CD4-positive, alpha-beta T cell treated with Interleukin-10 for 1 hour (primary cell): ENCODE measurements at places on chromosomes 16 and 17.

DNA sequence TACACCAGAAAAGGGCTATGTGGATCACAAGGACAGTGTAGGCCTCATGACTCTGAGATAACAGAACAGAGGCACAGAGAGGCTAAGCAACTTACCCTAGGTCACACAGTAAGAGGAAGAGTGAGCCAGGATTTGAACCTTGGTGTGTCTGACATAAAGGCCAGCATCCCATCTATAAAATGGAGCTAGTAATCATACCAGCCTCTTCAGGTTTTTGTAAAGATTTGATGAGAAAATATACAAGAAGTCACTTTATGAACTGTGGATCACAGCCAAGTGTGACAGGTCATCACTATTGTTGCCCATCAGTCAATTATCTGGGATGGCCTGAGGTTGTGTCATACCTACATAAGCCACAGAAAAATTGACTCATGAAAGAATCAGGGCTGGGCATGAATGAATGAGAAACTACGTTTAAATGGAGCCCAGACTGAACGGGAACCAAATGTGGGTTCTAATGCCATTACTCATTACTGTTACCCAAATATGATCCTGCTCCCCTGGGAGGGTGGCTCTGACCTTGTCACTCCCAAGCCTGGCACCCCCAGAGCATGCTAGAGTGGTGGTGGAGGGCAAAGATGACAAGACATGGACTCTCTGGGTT lies 21.0 kb downstream of the FBXO39 start:
- no peak for DNase-seq

GRCh38 chr17:28154214-28154613 lies 111.7 kb downstream of the NLK start:
- no peak for DNase-seq

DNA sequence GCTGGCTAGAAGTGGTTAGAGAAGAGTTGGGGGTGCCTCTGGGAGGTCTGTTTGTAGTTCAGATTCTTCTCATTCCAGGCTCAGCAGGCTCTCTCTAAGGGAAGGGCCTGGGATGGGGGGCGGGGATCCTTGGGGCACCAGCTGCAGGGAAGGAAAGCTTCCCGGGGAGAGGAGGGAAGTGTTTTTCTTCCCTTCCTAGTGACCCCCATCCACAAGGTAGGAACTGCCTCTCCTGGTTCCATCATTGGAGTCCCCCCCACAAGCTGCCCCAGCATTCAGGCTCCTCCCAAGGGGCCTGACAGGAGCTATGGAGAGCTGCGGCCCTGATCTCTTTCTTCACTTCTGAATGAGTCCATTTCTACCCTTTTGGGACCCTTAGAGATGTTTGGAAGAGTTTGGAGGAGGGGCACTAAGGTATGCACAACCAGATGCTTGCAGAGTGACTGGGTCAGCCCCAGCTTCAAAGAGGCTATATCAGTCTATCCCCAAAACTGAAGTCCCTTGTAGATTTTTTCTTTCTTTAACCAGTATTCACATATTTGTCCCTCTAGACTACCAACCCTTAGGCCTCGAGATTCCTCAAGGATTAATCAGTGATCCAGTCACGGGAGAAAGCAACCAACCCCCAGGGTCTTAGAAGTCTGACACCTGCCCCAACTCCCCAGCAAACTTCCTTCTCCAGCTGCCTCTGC lies 13.9 kb upstream of the FZD2 start:
- DNase-seq, result no peak

GRCh38 chr16:2286550-2286949 lies 18.6 kb upstream of the RNPS1 start:
- DNase-seq, result no peak

DNA sequence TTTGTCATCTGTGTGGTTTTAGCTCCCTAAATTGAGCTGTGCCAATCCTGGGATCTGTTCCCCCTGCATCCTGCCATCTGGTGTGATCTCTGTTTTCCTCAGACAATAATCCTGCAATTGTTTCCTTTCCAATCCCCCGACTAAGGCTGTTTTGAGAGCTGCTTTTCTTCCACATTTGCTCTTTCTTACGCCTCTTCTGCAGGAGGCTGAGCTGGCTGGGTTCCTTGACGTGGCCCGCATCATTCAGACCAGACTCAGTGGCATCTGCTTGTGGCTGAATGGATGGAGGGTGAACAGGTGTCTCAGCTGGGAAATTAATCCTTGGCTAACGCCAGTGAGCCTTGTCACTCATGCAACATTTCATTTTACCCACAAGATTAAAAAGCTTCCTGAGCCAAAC lies 9.8 kb upstream of the MED9 start:
- no peak for DNase-seq

GRCh38 chr17:58329810-58330537 lies 1.4 kb upstream of the TSPOAP1 start:
- DNase-seq, result peak; percentile 70

- no peak for DNase-seq
These were observed 1.8 kb downstream of the MAPT start for GRCh38 chr17:45895969-45896785.

GRCh38 chr17:74343526-74344284 lies 17.7 kb downstream of the KIF19 start:
- no peak for DNase-seq

DNA sequence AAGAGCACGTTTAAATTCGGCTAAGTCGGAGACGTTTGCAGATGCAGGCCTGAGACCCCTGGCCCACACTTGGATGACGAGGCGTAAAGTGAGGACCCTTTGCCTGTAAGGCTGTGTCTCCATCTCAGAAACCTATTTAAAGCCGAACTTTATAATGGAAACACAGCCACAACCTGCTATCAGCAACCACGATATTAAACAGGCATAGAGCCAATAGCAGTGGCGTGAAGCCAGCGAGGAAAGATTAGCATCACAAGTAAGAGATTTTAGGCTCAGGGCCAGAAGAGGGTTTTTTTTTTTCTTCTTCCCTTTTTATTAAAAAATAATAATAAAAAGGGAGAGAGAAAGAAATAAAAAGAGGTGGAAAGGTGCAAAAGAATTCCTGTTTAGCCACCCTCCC lies 111.3 kb upstream of the NOL11 start:
- DNase-seq, result no peak

GRCh38 chr17:1532836-1533602 lies 16.6 kb upstream of the INPP5K start:
- DNase-seq, result peak; percentile 54

DNA sequence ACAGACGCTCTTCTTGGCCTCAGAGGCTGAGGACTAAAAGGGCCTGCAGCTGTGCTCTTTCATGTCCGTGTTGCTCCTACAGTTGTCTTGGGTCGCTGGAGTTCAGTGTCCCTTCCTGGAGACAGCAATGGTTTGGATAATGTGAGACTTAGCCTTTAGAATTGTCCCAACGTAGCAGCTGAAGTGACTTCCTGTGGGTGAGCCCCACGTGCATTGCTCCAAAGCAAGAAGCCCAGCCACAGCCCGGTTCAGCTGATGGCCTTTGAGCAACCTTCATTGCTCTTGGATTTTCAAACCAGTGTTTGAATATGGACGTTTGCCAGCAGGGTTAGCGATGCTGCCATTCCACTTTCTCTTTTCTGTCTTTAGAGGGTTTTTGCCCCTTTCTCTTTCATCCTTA lies 19.7 kb downstream of the TMEM11 start:
- no peak for DNase-seq

GRCh38 chr17:16971458-16972338 lies at the start of gene TNFRSF13B:
TNFRSF13B (minus strand) TSS chr17:16972118; CDS start chr17:16972075, 43 bp downstream.
- no peak for DNase-seq

GRCh38 chr17:31608659-31609254 lies 217.3 kb downstream of the RAB11FIP4 start:
- DNase-seq, result no peak

GRCh38 chr17:57439651-57440050 lies 183.3 kb downstream of the MSI2 start:
- DNase-seq, result no peak

DNA sequence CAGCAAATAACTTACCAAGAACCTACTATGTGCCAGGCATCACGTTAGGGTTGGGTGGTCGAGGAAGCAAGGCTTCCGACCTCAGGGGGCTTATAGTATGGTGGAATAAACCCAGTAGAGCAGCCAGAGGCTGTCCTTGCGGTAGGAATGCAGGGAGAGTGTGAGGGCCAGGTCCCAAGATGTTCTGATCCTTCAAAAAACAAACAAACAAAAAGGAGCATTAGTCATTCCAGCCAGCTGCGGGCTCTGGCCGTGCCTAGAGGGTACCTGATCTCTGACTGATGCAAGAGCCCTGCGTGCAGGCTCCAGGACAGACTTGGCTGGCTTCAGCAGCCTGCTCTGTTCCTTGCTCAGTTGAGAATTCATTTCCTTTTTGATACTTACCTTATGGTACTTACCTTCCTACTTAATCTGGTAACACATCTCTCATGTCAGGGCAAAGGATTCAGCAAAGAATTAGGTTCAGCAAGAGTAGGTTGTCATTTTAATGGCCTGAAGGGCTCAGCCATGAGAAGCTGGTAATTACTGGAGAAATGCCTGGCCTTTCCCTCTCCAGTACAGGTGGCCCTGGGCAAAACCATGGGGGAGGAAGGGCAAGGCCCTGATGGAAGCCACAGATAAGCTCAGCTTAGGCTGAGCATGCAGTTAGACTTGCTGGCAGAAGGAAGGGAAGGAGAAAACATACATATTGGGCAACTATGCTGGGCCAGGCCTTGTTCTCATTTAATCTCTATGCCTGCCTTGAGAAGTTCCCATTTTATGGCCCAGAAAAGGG lies 18.4 kb downstream of the CYB5D2 start:
- no peak for DNase-seq

GRCh38 chr17:74099442-74100340 lies 103.8 kb upstream of the RPL38 start:
- no peak for DNase-seq
